IPS-NIHi11 (cell line): ENCODE measurements at places on chromosomes 1 and 21.

- DNase-seq = no peak
Measured at GRCh38 chr1:153344718-153345025, 4.0 kb downstream of the PGLYRP4 start.

DNA sequence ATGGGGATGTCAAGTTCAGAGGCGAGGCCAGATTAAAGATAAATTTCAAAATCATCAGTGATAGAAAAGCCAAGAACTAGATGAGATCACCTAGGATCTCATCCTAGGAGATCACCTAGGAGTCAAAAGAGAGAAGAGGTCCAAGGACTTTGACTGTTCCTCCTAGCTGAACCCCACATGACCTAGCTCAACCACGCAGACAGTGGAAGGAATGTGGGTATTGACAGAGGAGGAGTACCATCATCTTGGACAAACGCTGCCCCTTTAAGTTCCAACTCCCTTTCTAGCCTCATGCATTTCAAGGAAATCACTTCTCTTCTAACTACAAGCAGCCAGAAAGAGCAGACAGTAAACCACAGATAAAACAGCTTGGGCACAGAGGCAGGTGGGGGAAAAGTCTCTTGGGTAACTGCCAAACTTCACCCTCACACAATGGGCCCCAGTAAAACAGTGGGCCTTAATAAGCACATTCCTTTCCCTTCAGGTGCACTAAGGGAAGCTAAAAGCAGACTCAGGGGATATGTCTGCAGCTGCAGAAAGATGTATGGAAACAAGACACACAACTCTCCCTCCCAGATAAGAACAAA lies 12.5 kb upstream of the FAM76A start:
- no peak for DNase-seq

DNA sequence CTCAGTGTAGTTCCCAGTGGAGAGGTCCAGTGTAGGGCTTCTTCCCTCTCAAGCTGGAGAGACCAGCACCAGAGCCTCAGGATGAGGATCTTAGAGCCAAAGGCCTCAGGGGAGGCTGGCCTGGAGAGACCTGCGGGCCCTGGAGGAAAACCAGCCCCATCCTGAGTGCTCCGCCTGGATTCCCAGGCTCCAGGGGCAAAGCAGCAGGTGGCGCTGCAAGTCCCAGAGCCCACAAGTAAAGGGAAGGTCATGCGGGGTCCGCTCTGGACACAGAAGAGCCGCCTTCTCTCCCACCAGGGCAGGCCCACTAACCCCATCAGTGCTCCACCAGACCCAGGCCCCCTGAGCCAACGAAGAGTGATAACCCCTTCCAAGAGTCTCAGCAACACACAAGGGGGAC lies 22.7 kb downstream of the PGBD5 start:
- peak; percentile 56 for DNase-seq

DNA sequence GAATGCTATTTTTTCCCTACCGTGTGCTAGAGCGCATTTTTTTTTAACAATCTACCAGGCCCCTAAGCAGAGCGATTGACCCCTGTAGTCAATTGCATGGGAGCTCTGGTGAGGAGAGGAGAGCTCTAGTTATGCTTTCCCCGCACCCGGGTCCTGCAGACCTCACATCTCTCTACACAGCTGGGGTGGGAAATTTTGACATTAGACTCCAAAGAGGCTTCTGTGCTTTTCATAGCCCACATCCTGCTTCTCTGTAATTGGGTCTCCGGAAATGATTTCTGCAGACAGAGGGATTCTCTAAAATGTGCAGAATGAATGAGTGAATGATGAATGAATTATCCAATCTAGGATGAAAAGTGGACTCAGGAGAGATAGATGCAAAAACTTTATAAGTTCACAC lies 41.5 kb upstream of the DUSP10 start:
- DNase-seq = no peak

GRCh38 chr1:45846931-45847330 lies 43.5 kb downstream of the MAST2 start:
- DNase-seq = no peak

- DNase-seq = no peak
Measured at GRCh38 chr1:84255582-84255981, 45.9 kb upstream of the SAMD13 start.

- DNase-seq = no peak
Measured at GRCh38 chr1:5311634-5312292, 657.4 kb downstream of the AJAP1 start.

DNA sequence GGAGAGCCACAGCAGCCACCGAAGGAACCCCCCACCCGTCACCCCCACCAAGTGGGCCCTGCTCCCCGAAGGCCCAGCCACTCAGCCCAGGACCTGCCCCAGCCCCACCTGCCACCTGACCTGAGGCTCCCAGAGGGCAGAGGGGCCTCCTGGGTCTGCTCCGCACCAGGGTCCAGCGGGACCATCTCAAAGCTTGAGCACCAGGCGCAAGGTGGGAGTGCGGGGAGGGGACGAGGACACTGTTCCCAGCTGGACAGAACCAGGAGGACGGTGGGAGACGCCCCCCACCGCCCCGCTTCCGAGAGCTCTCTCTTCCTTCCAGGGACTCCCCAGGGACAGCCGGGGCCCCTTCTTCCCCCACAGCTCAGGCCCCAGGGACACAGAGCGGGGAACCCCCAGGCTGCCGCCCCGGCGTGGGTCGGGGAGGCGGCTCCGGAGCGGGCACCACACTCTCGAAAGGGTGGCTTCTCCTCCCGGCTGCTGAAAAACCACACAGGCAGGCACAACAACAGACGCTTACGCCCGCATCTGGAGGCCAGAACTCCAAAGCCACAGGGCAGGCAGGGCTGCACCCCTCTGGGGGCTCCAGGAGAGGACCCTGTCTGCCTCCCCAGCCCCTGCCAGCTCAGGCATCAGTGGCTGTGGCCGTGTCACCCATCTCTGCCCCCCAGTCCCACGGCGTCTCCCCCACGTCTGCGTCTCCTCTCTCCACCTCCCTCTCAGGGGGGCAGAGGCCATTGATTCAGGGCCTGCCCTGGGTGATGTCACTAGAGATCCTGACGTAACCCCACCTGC lies 1.9 kb upstream of the TTLL10 start:
- no peak for DNase-seq

DNA sequence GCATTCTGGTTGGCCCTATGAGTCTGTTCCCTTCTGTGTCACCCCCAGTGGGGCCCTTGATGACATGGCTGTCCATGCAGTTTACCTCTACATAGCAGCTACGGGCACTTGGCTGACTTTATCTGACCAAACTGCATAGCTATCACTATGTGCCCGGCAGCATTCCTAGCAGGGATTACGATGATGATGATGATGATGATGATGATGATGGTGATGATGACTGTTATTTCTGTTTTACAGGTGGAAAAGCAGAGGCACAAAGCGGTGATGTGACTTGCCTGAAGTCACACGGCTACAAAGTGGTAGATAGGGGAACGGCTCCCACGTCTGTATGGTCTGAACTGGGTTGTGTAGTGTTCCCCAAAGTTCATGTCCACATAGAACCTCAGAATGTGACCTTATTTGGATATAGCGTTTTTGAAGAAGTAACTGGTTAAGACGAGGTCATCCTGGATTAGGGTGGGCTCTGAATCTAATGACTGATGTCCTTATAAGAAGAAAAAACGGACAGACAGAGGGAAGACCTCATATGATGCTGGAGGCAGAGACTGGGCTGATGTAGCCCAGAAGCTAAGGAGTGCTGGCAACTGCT lies 57.6 kb downstream of the RUNX1 start:
- no peak for DNase-seq

DNA sequence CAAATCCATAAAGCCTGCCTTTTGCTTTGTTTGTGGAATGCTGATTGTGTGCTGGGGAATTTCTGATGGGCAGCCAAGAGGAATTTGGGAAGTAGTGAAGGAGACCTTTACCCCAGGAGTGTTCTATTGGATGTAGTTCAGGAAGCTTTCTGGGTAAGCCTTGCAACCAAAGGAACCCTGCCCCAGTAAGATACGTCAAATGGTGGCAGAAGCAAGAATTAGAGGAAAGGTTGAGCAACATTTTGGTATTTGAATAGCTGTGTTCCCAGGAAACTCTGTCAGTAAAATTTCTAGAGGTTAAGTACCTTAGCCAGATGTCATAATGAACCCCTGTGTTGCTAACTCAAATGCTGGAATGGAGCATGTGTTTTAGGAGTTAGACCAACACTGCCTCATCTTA lies 6.4 kb downstream of the MGST3 start:
- DNase-seq = no peak

- no peak for DNase-seq
Measured at GRCh38 chr1:7389201-7389905, 381.7 kb upstream of the VAMP3 start.

DNA sequence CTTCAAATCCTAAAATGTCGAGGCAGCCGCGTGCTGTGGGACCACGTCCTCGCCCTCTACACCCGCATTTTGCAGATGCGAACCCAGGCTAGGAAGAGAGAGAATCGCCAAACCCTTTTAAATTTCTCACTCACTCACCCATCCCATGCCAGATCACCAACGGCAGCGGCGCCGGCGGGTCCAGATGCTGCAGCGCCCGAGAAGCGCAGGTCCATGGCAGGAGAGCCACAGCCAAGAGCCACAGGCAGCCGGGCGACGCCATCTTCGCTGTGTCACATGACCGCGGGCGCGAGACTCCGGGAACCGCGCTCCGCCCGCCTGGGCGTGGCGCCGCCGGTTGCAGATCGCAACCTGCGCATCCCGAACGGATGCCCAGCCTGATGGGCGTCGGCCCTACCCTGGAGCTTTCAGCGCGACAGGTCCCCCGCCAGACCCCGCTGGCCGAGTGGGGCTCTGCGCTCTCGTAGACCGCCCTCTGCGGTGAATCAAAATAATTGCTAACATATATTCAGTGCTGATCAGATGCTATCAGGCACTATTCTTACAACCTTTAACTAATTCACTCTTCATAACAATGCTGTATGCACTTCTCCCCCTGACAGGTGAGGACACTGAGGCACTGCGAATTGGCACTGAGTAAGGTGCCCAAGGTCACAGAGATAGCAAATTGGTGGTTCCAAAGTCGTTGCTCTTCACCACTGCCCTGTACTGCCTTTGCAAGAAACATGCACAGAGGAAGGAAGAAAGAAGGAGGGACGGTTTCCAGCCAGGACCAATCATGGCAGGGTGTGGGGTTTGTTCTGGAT lies at the start of gene PPT1:
TSS of gene PPT1 (minus strand) at position 276 of the 806 bp plus-strand sequence. CDS start at position 262, 14 bp downstream.
- DNase-seq = peak; percentile 95
